ENCODE measurements at places on chromosomes 12 and 14.

- no peak for DNase-seq
Observed at GRCh38 chr12:44947163-44947562, 71.0 kb upstream of the NELL2 start.

GRCh38 chr14:43464968-43465367, 1042.1 kb downstream of the FSCB start:
- DNase-seq: no peak

GRCh38 chr12:54294152-54294952, 6.5 kb downstream of the NFE2 start:
- no peak for DNase-seq

DNA sequence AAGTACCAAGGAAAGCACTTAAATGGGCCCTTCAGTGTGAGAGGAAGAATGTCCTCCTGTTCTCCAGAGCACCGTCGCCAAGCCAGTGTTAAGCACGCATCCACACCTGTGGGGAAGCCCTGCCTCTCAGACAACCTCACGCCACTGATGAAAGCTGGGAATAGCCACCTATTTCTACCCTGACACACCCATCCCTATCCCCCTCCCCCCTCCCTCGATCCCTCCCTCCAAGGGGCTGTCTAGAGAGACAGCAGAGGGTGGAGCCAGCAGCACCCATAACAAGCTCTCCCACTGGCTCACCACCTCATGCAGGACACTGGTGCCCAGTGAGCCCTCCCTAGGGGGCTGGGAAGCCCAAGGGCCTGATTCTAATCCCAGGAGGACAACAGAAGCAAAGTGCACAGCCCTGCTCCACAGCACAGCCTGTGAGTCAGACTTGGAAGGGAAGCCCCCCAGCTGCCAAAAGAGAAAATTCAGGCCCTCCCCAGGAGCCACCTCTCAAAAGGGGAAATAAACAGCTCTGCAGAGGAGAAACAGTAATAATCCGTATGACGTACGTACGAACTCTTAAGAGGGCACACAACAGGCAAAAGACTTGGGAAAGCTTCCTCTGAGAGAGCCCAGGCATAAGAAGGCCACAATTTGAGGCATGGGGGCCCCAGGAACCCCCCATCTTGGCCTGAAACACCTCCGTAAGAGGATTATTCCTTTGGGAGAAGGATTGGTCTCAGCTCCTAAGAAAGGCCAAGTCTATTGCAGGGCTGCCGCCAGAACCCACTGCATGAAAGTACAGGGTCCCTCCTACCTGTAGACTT, 7.8 kb downstream of the PITPNM2 start:
- no peak for DNase-seq

GRCh38 chr14:93033084-93033982, 82.4 kb downstream of the ITPK1 start:
- no peak for DNase-seq

DNA sequence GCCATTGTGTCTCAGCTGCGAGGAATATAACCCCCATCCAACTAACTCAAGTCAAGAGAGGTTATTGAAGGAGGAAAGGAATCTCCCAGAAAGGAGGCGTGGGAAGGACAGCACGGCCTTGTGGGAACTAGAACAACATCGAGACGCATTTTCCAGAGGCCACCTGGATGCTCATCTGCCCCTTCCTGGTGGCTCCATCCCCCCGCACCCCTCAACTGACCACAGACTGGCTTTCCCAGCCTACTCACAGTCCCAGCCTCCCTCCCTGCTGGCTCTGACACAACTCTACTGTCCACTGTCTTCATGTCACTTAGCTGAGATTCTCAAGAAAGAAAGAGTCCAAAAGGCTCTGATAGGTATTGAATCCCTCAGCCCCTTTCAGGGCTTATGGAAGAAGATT, 66.0 kb upstream of the CLMN start:
- no peak for DNase-seq

- no peak for DNase-seq
Observed at GRCh38 chr12:21962236-21962635, 21.0 kb upstream of the ABCC9 start.

DNA sequence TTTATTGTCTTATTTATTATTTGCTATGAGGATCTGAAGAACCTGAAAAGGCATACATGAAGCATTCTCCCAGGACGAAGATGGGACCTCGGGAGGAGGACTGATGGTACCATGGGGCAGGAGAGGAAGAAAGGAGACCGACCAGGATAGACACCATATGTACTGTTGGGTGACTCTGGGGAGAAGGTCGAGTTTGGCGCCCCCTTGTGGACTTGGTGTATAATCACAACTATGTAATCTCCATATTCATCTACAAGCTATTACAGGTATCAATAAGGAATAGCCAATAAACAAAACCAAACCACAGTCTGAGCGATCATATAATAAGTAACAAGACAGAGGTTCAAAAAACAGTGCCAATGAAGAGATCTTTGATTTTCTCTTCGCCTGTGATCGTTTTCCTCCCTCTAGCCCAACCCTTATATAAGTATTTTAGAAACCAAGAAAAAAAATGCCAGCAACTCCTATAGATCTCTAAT, 139.1 kb downstream of the SPTSSA start:
- peak; percentile 51 for DNase-seq

DNA sequence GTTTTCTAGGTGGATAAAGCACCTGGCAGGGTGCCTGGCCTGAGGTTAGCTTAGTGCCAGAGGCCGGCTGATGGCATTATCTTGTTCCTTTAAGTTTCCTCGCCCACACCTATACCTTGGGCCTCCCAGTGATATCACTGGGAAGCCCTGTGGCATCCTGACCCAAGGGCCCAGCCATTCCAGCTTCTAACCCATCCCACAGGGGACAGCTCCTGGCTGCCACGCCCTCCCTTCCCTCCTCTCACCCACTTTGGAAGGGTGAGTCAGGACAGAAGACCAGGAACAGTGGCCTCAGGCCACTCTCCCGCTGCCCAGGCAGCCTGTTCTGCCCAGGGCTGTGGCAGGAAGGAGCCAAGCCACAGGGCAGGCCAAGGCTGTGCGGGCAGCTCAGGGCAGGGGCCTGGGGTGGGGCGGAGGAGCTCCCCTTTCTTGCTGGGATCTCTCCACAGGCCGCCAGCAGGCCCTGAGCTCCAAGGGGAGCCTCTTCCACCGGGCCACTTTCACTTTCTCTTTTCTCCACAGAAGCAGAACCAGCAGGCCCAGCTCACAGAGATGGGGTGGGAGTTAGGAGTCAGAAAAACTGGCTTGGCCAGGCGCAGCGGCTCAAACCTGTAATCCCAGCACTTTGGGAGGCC, 75.1 kb downstream of the IRF2BPL start:
- peak; percentile 72 for DNase-seq

DNA sequence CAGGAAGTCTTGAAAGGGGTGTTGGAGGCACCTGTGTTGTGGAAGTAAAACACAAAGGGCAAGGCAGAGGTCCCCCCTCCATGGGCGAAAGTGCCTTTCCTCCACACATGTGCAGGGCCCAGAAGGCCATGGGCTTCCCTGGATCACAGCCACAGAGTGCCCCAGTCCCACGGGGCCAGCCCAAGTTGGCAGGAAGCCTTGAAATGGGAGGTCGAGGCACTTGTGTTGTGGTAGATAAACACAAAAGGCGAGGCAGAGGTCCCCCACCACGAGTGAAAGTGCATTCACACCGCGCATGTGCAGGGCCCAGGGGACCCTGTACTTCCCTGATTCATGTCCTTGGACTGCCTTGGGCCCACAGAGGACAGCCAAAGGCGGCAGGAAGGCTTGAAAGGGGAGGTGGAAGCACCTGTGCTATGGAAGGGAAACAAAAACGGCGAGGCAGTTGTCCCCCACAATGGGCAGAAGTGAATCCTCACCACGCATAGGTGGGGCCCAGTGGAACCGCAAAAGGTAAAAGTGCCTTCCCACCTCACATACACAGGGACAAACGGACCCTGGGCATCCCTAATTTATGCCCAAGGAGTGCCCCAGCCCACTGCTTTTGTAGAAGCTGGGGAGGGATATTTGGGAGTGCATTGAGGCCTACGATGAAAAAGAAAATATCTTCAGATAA, 585.4 kb downstream of the ALG10 start:
- no peak for DNase-seq

GRCh38 chr12:93502802-93503623, 35.7 kb downstream of the MRPL42 start:
- peak; percentile 42 for DNase-seq
